ENCODE measurements at places on chromosomes 3 and 15.
A peak's percentile ranks its signal among the peaks of the same experiment; 100 is the strongest.

GRCh38 chr15:89761009-89761831, 10.2 kb upstream of the MESP1 start:
- DNase-seq, result no peak

DNA sequence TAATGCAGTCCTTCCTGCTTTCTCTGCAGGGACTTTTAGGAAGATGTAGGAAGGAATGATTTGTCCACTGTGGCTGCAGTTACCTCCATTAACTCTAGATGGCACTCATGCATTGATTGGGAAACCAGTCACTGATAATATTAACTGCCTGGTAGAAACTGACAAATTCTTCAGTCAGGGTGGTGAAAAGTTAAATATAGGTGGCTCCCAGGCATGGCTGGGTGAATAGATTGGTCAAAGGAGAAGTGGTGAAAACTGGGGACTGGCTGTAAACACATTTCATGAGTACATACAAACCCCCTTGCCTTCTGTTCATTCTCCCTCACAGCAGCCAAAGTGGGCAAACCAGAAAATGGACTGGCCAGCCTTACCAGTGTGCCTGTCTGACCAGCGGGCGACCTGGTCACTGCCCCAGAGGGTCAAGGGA, 333.4 kb downstream of the THSD4 start:
- DNase-seq, result peak; percentile 6

DNA sequence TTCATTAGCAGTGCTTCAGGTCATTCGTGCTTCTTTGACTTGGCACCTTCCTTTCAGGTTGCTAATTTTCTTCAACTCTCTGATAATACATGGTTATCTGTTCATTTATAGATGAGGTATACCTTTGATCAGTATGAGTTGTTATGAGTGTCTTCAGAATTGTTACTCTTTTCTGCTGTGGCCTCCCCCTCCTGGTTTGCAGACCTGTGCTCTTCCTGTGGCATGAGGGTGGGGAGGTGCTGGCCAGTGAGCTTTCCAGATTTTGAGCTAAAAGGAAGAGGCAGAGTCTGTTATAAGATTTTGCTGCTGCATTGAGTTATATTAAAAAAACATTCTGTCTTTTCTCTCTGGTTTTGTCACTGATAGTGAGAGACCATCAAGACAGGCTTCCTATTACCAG, 30.8 kb upstream of the GOLGA6L9 start:
- no peak for DNase-seq

DNA sequence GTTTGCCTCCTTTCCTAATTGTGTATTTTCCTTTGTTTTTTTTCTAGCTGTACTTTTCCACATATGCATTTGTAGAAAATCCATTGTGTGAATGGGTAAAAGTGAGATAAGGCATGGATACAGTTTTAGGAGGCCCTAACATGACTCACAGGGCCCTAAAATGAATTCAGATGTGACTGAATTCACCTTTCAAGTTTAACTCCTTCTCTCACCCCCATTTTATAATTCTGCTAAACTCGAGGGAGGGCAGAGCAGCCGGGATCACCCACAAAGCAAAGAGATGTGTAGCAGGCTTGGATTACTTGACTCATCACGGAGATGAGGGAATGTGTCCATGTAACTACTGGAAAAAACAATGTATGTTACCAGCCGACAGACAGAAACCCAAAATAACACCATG, 59.9 kb downstream of the FOXP1 start:
- DNase-seq, result no peak

DNA sequence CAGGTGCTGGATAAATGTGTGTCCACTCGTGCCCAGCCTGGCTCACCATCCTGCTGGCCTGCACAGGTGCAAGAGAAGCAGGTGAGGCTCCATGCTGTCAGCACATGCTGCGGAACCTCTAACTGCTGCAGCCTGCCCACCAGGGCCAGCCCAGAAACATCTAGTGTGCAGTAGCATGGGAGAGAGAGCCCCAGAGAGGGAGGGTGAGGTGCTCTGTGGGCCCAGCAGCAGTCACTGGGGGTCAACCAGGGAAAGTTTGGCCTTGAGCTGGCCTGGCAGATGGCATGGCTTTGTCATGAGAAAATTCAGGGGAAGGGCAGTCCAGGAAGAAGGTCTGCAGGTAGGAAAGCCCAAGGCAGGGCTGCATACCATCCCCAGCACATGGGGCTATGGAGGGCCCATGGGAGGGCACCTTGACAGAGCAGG, 18.2 kb upstream of the PRR23E start:
- DNase-seq, result no peak

GRCh38 chr15:59247364-59247763, 40.7 kb downstream of the LDHAL6B start:
- peak; percentile 51 for DNase-seq

DNA sequence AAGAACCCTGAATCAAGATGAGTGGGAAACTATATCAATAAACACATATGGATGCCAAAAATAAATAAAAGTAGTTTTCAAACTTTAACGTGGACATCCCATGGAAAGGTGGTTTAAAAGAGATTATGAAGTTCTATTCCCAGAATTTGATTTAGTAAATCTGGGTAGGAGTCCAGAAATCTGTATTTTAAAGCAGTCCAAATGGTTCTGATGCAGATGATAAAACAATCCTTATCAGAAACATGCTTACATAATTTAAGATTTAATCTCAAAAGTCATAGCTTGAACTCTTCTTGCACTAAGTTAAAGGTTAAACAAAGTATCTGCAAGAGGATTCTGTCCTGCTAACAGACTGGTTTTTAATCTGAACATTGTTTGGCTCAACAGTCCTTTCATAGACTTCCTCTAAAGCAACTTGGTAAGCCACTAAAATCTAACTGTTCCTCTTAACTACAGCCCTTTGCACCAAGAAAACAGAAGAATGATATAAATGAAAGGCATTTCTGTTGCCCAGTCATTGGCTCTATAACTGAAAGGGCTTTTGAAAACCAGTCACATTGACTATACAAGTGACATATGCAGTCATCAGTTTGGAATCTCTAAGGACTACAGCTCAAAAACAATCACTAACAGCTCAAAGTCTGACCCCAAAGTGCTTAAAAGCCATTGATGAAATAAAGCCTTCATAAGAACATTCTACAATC, 23.4 kb upstream of the MAP4 start:
- no peak for DNase-seq

GRCh38 chr15:63181648-63182047, 7.8 kb upstream of the RAB8B start:
- DNase-seq, result no peak

- peak; percentile 4 for DNase-seq
These were observed 175.8 kb downstream of the FOXB1 start for GRCh38 chr15:60179786-60180391.

DNA sequence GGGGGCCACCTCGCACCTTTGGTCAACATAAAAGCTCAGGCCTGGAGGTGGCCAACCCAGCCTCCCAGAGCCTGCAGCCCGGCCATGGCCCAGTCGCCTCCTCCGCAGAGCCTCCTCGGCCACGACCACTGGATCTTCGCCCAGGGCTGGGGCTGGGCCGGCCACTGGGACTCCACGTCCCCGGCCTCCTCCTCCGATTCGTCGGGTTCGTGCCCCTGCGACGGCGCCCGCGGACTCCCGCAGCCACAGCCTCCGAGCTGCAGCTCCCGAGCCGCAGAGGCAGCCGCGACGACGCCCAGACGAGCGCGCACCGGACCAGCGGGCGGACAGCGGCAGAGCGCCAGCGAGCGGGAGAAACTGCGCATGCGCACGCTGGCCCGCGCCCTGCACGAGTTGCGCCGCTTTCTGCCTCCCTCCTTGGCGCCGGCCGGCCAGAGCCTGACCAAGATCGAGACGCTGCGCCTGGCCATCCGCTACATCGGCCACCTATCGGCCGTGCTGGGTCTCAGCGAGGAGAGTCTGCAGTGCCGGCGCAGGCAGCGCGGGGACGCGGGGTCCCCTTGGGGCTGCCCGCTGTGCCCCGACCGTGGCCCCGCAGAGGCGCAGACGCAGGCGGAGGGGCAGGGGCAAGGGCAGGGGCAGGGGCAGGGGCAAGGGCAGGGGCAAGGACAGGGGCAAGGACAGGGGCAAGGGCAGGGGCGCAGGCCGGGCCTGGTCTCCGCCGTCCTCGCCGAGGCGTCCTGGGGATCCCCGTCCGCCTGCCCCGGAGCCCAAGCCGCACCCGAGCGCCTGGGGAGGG, at the start of gene MESP2:
Gene MESP2 (plus strand): TSS at position 59 of the 799 bp plus-strand sequence. CDS start 26 bp downstream, at position 85.
- DNase-seq, result peak; percentile 69

GRCh38 chr15:91706322-91707032, 147.0 kb upstream of the SLCO3A1 start:
- peak; percentile 86 for DNase-seq

DNA sequence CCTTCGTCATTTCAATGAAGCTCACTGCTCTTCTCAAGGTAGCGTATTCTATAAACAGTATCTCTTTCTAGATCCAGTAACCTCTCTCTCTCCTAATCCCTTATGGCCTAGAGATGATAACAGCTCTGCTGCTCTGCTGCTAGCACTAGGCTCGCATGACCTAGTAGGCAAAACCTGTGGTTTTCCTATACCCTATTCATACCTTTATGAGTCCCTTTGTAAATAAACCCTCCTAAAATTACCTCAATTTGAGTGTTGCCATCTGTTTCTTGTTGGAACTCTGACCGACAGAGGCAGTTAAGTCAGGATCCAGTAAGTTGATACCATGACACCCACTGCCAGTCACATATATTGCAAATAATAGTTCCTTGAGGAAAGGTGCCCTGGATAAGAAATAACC, 7.3 kb downstream of the CCDC14 start:
- no peak for DNase-seq

- DNase-seq, result no peak
These were observed 400.0 kb upstream of the C2CD4B start for GRCh38 chr15:62564886-62565633.

DNA sequence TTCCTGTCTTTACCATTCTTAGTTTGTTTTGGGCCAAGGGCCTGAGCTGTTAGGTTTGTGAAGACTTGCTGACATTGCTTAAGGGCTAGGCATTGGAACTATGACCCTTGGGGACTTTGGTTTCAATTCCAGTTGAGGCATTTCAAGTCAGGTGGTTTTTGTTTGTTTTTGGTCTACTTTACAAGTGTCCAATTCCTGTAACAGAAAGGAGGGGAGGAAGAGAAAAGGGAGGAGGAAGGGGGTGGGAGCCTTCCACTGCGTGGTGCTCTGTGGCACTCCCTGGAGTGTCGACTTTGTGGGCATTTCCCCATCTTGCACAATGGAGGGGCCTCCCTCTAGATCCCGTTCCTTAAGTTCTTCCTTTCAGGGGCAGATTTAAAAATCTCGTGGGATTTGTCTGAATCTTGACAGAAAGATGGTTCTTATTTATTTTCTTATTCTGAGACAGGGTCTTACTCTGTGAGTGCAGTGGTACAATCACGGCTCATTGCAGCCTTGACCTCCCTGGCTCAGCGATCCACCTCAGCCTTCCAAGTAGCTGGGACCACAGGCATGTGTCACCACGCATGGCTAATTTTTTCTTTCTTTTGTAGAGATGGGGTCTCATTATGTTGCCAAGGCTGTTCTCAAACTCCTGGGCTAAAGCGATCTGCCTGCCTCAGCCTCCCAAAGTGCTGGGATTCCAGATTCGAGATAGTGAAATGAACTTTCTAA, 59.5 kb upstream of the RYK start:
- no peak for DNase-seq
